Effector memory CD4-positive, alpha-beta T cell (primary cell): ENCODE measurements at places on chromosomes 2 and 18.
A peak's percentile ranks its signal among the peaks of the same experiment; 100 is the strongest.

DNA sequence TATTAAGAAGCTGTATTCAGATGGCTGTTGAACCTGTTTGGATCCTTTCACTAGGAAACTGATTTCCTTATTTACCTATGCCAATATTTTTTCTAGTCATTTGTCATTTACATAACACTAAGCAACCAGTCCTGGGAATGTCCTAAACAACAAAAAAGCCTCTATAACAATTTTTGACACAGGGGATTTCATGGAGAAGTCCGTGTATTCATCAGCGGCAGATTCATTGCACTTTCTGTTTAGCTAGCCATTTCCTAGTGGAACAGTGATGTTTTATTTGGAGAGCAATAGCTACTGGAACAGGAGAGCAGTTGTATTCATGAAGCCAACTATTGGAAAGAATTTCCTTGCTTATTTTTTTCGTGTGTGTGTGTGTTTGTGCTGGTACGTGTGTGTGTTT, 604.3 kb upstream of the POU3F3 start:
- H3K27ac ChIP-seq = no peak overlapping the region
- H3K4me1 ChIP-seq = no peaks in the 10 kb centered on the region
- H3K27me3 ChIP-seq = no peaks in the 10 kb centered on the region
- H3K36me3 ChIP-seq = no peaks in the 10 kb centered on the region

GRCh38 chr2:64327510-64328414, 126.2 kb upstream of the LGALSL start:
- H3K4me3 ChIP-seq = peak overlapping the region; percentile 8
- peak overlapping the region; percentile 49 for H3K27ac ChIP-seq
- no peak for DNase-seq
- no peaks in the 10 kb centered on the region for H3K27me3 ChIP-seq

DNA sequence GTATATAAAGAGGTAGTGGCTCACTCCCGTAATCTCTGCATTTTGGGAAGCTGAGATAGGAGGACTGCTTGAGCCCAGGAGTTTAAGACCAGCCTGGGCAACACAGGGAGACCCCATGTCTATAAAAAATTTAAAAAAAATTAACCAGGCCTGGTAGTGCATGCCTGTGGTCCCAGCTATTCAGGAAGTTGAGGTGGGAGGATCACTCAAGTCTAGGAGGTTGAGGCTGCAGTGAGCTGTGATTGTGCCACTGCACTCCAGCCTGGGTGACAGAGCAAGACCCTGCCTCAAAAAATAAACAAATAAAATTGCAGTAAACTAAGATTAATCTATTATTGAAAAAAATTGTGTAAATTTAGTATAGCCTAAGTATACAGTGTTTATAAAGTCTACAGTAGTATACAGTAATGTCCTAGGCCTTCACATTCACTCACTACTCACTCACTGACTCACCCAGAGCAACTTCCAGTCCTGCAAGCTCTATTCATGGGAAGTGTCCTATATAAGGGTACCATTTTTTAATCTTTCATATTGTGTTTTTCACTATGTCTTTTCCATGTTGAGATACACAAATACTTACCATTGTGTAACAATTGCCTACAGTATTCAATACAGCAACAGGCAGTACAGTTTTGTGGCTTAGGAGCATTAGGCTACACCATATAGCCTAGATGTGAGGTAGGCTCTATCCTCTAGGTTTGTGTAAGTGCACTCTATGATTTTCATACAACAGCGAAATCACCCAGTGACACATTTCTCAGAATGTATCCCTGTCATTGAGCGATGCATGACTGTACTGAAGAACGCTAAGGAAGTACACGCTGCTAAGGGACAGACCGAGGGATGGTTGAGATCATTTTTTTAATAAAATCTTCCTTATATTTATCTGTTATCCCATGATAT, 10.4 kb upstream of the MAP4K3 start:
- no peaks in the 10 kb centered on the region for H3K27me3 ChIP-seq
- H3K27ac ChIP-seq = no peak overlapping the region
- H3K4me1 ChIP-seq = no peaks in the 10 kb centered on the region
- no peak for DNase-seq

DNA sequence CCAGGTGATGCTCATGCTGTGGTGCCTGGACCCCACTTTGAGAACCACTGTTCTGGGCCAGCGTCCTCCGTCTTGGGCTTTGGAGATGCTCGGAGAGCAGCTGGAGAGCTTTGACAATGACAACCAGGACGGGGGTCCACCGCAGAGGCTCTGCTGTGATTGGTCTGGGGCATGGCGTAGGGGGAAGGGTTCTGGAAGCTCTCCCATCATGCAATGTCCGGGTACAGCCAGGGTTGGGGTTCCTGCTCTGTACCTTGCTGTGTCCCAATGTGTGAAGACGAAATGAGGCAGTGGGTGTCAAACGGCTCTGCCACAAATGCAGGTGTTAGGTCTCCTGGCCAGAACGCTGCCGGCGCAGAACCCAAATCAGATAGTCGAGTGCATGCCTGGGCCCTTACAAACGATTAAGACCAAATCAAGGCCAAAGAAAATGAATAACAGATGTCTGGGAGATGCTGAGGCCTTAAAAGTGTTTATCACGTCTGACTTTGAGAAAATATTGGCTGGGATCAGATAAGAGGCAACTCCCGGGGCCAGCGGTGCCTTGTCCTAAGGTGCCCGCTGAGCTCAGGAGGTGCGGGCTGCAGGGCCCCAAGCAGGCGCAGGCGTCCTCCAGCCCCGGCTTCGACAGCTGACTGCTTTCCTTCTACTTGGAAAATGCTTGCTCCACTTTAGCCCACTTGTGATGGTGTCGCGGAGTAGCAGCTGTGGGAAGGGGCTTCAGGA, 117.2 kb downstream of the VAPA start:
- H3K4me1 ChIP-seq = no peaks in the 10 kb centered on the region
- no peak overlapping the region for H3K4me3 ChIP-seq
- no peak for DNase-seq
- H3K27me3 ChIP-seq = no peaks in the 10 kb centered on the region
- no peak overlapping the region for H3K27ac ChIP-seq

DNA sequence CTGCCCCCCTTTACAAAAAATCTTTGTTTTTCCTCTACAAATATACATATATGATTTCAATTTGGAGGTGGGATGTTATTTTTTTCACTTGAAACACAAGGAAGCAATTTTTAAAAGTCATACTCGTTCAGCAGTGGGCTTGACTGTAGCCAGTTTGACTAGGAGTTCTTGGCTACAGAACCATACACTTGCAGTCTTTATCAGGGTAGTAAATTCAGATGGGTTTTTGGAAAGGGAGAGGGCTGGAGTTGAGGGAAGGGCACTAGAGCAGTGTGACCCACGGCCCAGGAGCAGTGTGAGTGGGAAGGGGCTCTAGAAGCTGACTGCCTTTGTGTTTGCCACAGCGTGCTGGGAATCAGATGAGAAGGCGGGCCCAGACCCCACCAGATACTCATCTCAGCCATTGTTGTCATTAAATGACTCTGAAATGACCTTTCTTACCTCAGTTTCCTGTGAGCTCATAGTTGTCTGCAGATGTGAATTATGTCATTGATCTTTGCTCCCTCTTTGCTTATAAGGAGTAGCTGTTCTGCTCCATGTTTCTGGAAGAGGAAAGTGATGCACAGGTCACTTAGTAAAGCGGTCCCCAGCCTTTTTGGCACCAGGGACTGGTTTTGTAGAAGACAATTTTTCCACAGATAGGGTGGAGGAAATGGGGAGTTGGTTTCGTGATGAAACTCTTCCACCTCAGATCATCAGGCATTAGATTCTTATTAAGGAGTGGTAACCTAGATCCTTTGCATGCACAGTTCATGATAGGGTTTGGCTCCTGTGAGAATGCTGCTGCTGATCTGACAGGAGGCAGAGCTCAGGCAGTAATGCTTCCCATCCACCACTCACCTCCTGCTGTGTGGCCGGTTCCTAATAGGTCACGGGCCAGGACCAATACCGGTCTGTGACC, 116.8 kb downstream of the SPTBN1 start:
- DNase-seq = peak; percentile 25
- H3K27ac ChIP-seq = peak overlapping the region; percentile 95
- peak overlapping the region; percentile 42 for H3K4me3 ChIP-seq
- peaks cover 90% of the 10 kb centered on the region for H3K4me1 ChIP-seq
- no peaks in the 10 kb centered on the region for H3K36me3 ChIP-seq
- no peaks in the 10 kb centered on the region for H3K27me3 ChIP-seq

GRCh38 chr2:224722250-224722649, 6.1 kb upstream of the CCDC195 start:
- H3K27ac ChIP-seq = no peak overlapping the region
- H3K36me3 ChIP-seq = no peaks in the 10 kb centered on the region
- no peaks in the 10 kb centered on the region for H3K27me3 ChIP-seq
- DNase-seq = no peak
- no peak overlapping the region for H3K4me3 ChIP-seq
- no peaks in the 10 kb centered on the region for H3K4me1 ChIP-seq

GRCh38 chr2:16201848-16202247, 261.5 kb downstream of the MYCN start:
- DNase-seq = no peak
- H3K27me3 ChIP-seq = no peaks in the 10 kb centered on the region
- H3K4me3 ChIP-seq = no peak overlapping the region
- H3K36me3 ChIP-seq = no peaks in the 10 kb centered on the region
- H3K27ac ChIP-seq = no peak overlapping the region
- no peaks in the 10 kb centered on the region for H3K4me1 ChIP-seq

- no peak for DNase-seq
- H3K36me3 ChIP-seq = no peaks in the 10 kb centered on the region
- peaks cover 4% of the 10 kb centered on the region for H3K4me1 ChIP-seq
- no peak overlapping the region for H3K4me3 ChIP-seq
Measured at GRCh38 chr2:209422191-209422754, 1.6 kb upstream of the MAP2 start.

DNA sequence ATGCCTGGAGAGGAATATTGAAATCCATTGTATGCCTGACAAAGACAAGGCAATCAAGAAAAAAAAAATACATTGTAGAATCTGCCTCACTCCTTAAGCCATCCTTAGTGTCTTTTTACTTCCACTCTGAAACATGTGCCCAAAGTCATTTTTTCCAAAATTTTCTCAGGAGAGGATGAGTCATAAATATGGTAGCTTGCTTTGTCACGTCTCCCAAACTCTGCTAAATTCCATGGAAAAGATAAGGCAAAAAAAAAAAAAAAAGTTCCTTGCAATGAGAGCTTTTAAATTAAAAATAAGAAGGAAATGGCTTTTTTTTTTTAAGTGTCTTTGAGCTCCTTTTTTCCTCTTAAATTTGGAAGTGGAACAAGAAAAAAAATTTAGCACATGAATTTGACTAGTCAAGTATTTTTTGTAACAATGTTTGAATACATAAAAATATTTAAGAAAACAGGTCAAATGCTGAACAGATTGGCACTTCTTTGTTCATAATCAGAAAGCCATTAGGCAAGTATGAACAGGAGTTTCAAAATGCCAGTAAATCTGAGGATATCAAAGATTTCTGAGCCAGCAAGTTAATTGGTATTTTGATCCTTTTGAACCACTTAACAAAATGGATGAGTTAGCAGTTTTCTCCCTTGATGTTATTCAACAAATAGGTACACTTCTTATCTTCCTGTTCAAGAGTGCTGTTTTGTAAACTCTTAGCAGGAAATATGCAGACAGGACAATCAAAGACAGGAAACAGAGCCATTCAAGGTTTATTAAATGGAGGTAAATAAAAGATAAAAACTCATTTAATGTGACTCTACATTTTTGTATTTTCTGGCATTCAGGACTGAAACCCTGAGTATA, 247.3 kb upstream of the SP5 start:
- H3K36me3 ChIP-seq = no peaks in the 10 kb centered on the region
- no peak overlapping the region for H3K27ac ChIP-seq
- no peak for DNase-seq
- H3K4me1 ChIP-seq = no peaks in the 10 kb centered on the region
- no peak overlapping the region for H3K4me3 ChIP-seq

DNA sequence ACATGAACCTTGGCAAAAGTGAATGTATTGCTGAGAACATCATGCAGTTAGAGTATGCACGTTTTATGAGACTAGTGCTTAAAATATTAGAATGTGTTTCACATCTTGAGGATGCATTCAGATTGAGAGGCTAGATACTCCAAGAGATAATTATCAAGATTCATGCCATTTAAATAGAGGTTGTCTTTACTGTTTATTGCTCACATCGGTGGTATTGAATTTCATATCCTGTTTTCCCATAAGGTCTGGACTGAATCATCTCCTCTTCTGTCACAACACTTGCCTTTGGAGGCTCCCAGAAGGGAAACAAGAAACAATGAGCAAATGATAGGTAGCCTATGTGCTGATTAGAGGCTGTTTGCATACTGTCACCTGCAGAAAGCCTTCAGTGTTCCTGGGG, 83.8 kb downstream of the CLHC1 start:
- no peaks in the 10 kb centered on the region for H3K27me3 ChIP-seq
- no peak overlapping the region for H3K27ac ChIP-seq
- DNase-seq = no peak
- no peaks in the 10 kb centered on the region for H3K36me3 ChIP-seq
- H3K4me1 ChIP-seq = no peaks in the 10 kb centered on the region

- no peak for DNase-seq
- no peak overlapping the region for H3K27ac ChIP-seq
- no peaks in the 10 kb centered on the region for H3K27me3 ChIP-seq
- no peaks in the 10 kb centered on the region for H3K4me1 ChIP-seq
Measured at GRCh38 chr2:152583512-152584229, 133.6 kb downstream of the PRPF40A start.

DNA sequence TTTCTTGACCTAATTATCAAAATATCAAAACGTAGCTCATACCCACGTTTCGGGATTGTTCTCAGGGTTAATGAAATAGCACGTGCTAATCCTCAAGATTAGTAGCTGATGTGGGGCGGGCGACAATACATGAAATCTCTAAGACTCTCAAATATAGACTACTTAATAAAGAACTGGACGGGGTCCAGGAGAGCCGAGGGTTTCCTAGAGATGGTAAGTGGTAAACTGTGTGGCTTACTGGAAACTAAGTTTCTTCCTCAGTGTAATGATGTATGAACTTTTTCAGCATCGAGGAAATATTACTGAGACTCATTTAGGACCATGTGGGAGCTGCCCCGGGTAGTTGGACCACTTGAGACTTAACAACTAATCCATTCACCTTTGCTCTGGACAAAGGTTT, 453.3 kb upstream of the SALL3 start:
- no peak overlapping the region for H3K27ac ChIP-seq
- DNase-seq = no peak
- H3K36me3 ChIP-seq = no peaks in the 10 kb centered on the region
- no peaks in the 10 kb centered on the region for H3K27me3 ChIP-seq
- H3K4me3 ChIP-seq = no peak overlapping the region

- H3K4me1 ChIP-seq = no peaks in the 10 kb centered on the region
- no peak overlapping the region for H3K4me3 ChIP-seq
- H3K27me3 ChIP-seq = no peaks in the 10 kb centered on the region
- DNase-seq = no peak
- H3K27ac ChIP-seq = no peak overlapping the region
Measured at GRCh38 chr2:200442471-200442870, 67.4 kb downstream of the KCTD18 start.

- no peaks in the 10 kb centered on the region for H3K27me3 ChIP-seq
- H3K36me3 ChIP-seq = no peaks in the 10 kb centered on the region
- peaks cover 14% of the 10 kb centered on the region for H3K4me1 ChIP-seq
- H3K4me3 ChIP-seq = no peak overlapping the region
- no peak for DNase-seq
Measured at GRCh38 chr2:238380785-238381184, 45.9 kb upstream of the ASB1 start.
